ENCODE measurements at places on chromosomes 1 and 21.

DNA sequence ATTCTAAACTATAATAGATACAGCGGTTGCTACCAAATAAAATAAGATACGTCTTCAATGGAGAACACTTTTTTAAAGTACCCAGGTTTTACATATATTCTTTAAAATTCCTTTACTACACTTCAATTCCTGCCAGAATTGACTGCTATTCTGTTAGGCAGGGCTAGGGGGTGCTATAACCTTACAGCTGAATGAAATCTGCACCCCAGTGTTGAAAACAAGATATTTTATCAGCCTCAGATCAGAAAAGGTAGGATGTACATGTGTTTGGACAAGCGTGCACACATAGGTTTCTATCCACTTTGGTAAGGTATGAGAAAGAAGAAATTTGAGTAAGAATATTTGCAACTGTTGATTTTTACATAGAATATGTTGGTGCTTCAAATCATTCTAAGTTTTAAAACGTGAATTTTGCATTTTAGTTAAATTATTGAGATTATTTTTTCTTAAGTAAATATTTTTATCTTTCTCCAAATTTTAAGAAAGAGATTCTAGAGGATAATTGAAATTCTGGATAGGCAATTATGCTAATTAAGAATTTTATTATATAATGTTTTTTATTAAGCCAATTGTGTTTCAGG lies 490.8 kb upstream of the ADGRL4 start:
- no peak for DNase-seq

- no peak for DNase-seq
Measured at GRCh38 chr1:29523576-29523975, 287.3 kb downstream of the PTPRU start.

GRCh38 chr1:198153103-198153502 lies 3.7 kb upstream of the NEK7 start:
- no peak for DNase-seq

GRCh38 chr1:118928739-118929554 lies 59.2 kb downstream of the TBX15 start:
- no peak for DNase-seq

GRCh38 chr1:64437453-64437852 lies 32.5 kb upstream of the CACHD1 start:
- no peak for DNase-seq

DNA sequence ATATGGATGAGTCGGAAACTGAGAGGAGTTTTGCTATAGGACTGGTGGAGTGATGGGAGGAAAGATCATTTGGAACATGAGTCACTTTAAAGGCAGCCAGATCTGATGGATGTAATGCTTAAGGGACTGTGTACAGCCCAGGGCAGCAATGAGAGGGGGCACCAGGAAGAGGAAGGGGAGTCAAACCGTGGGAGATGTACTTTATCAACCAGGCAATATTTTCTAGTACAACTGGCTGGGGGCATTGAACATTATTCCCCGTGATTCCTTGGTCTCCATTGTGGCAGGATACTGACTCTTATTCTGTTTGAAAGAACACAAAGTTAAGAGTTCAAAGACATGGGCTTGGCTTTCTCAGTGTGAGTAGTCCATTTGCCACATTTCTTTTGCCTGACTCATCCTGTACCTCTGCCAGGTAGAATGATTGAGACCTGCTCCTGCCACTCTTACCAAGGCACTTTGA lies 268.2 kb upstream of the NR5A2 start:
- DNase-seq: no peak

DNA sequence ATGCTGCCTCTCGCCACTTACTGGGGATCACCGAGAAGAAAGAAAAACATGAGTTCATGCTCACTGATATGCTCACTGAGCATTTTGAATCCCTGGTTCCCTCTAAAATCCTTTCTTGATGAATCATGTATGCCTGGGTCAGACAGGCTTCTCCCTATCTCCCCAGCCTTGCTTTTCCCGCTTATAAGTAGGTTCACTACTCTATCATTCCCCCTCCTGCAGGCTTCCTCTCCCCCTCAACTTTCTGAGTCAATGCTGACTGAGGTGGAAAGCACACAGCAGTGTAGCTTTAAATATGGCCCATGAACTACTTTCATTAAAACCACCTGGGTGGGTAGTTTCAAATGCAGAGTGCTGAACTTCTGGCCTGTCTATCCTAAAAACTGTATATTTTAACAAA lies 41.7 kb downstream of the FMO4 start:
- no peak for DNase-seq

- no peak for DNase-seq
Measured at GRCh38 chr1:59249396-59250137, 47.3 kb upstream of the FGGY start.

- no peak for DNase-seq
Measured at GRCh38 chr1:150966011-150966410, 8.6 kb downstream of the CERS2 start.

DNA sequence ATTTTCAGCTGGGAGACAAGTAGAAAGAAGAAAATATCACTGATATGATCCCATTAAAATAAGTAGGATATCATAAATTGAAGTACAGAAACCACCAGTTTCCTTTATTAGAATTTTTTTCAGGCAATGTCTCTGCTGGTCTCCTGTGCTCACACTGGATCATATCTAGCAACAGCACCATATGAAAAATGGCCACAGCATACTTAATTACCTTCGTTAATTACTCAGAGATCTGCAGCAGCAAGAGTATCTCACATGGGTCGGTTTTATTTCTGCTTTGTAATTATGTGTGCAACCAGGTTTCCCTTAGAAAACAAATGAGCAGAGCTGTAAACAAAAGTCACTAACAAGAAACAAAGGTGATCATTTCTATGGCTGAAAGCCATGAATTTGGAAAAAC lies 287.9 kb downstream of the LRRIQ3 start:
- DNase-seq: no peak

DNA sequence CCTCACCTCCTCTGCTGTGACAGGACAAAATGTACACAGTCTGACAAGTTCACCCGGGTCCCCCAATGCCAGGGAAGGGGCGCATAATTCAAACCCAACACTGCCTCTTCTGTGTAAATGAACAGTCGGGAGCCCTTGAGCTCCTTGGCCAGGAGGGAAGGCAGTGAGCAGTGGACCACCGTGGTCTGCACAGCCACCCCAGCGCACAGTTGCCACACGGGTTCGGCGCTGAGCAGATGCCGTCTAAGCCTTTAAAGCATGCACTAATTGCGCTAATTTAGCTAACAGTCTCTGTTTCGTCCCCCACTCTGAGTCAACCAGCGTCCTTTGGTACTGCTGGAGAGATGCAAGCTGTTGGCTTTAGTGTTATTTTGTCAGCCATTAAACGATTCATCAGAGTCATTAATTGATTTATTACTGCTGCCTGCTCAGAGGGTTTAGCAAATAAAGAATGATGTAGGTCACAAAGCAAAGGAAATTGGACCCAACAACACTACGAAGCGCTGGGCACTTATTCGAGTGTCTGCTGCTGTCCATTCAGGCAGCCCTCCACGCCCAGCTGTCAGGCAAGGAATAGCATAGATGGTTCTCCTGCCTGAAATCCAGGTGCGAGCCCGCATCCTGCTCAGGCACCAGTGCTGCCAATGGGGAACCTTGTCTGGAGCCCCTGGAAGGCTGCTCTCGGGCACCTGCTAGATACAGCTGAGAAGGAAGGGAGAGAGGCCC lies 91.5 kb downstream of the MRPL37 start:
- DNase-seq: no peak

DNA sequence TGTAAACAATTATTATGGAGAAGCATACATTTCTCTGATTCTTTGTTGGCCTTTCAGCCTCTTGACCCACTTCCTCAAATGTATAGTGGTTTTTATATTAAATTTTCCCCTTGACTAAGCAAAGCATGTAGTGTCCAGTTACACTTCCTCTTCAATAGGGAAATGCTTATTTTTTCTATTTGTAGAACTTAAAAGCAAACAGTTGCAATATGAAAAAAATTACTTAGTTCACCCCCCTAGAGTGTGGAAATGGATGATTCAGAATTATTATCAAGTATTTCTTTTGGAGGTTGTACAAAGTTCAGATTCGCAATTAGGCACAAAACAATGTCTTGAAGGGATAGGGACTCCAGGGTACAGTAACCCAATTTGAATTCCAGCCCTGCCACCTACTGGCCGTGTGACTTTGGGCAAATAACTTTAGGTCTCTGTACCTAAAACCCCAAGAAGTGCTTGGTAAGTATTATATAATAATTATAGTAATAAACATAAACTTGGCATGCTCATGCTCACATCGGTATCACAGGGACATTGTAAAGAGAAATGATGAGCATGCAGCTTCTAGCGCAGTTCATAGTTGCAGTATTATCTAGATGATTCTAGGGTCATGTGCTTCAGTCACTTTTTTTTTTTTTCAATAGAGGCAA lies 28.6 kb upstream of the IFNGR2 start:
- peak; percentile 22 for DNase-seq

- DNase-seq: no peak
Measured at GRCh38 chr1:169325117-169325516, 42.5 kb downstream of the NME7 start.

DNA sequence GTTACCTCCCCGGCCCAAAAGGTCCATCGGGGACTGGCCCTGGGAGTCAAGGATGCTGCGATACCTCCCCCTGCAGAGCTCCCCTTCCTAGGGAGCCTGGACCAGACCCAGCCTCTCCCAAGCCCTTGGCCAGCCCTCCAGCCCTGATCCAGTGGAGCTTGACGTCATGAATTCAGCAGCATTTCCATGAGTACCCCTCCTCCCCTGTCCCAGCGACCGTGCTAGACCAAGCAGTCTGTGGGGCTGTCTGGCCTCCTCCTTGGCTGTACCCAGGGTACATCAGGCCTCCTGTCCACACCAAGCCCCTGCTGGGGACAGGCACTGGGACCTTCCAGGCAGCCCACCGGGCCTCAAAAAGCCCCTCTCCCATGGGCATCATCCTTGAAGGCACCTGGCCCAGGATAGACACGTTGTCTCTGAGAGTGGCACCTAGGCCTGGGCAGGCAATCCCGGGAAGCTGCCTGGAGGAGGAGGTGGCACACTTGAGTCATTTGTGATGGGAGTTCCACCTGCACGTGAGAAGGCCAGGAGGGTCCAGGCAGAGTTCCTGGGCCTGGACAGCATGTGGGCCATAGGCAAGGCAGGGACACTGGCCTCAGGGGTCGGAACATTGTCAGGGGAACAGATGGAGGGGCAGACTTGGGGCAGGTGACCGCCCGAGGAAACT lies 46.4 kb downstream of the WNT9A start:
- peak; percentile 59 for DNase-seq

DNA sequence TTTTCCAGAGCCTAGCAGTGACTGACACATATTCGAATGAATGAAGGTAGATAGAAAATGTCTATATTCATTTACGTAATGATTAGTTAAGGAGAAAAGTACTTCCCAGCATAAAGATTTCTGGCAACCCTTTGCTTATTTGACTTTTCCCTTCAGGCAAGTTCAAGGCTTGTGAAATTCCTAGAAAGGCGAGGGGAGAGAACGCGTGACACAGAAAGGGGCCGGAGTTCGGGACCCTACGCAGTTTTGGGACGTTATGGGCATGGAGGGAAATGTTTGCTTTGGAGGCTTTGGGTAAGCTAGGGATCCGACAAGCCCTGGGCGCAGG lies 472 bp upstream of the USP25 start:
- no peak for DNase-seq

GRCh38 chr1:226575739-226576378 lies 27.3 kb downstream of the STUM start:
- no peak for DNase-seq

GRCh38 chr1:245984390-245985155 lies 522.5 kb downstream of the SMYD3 start:
- no peak for DNase-seq

DNA sequence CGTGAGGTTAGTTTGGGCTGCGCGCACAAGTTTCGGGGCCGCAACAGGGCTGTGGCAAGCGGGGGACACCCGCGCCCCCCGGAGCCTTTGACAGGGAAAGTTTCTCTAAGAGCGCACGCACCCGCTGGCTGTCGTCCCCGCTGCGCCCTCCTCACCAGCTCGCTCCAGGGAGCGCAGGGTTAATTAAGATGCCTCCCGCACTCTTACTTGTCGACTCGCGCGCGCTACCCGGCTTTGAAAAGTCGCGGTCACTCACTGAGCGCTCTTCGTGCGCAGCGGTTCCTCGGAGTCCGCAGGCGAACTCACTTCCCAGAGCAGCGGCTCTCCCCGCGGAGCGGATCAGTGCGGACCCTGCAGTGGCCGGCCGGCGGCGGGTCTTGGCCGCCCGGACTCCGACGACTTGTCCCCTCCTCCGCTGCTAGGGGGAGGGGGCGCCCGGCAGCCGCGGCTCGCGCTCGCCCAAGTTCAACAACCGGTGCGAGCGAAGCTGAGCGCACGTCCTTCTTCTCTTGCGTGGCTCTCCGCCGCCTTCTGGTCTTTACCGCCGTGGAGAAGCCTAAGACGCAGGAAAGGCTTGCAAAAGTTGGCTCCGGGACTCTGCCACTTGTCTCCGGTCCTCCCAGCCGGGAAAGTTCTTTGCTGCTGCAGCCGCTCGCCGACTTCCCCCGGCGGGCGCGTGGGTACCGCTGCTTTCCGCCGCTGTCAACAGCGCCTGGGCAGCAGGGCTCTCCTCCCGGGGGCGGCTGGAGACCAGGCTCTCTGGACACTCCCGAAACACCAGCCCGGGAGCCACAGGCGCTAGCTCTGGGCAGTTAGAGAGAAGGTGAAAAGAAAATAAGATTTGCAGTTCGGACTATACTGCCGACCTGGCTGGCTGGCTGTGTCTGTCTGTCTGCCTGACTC lies 506 bp downstream of the JUN start:
- DNase-seq: peak; percentile 46

- DNase-seq: no peak
Measured at GRCh38 chr1:22344851-22345560, 106.6 kb upstream of the ZBTB40 start.

DNA sequence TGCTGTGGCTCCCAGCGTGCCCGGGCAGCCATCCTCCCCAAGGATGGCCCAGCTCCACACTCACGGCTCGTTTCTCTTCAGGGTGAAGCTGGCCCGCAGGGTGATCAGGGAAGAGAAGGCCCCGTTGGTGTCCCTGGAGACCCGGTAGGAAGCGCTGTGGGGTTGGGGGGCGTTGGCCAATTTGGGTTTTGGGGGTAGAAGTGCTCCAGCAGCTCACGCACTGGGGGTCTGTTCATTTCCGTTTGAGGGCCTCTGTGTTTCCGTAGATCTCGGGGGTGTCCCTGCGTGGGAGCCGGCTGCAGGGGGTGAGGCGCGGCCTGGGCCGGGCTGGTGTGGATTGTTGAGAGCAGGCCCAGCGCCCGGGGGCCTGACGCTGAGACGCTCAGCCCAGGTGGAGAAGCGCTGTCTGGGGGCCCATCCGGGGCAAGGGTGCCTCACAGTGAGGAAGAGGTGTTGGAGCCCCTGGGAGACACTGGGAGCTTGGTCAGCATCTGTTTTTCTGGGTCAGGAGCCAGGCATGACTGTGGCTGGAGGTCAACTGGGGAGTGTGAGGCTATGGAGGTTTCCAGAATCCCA lies 12.6 kb downstream of the COL6A1 start:
- DNase-seq: no peak

DNA sequence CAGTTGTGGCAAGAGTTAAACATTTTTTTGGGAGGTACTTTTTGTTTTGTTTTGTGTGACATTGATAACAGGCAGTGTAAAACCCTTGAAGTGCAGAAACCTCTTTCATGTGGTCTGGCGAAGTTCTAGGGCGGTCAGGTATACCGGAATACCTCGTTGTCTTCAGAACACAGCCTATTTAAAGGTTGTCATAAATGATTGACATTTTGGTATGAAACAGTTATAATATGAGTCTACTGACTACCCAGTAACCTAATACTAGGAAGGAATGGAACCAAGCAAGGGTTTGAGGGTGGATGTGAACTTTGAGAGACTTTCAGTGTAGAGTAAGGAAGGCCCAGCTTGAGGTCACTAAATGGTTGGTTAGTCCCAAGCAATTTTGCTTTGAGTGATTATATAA lies 40.5 kb downstream of the PATJ start:
- peak; percentile 84 for DNase-seq
